ENCODE measurements at places on chromosomes 7 and 10. TPM values are rescaled to one million over a fixed set of nuclear protein-coding genes. Genes with fewer than 3 reads are reported as not detected.

The PHYH gene
- total RNA-seq: 47.9 TPM

The PNLIPRP1 gene
- total RNA-seq: not detected

- no peak for DNase-seq
Observed at GRCh38 chr10:21702633-21703111, 168.6 kb downstream of the MLLT10 start.

DNA sequence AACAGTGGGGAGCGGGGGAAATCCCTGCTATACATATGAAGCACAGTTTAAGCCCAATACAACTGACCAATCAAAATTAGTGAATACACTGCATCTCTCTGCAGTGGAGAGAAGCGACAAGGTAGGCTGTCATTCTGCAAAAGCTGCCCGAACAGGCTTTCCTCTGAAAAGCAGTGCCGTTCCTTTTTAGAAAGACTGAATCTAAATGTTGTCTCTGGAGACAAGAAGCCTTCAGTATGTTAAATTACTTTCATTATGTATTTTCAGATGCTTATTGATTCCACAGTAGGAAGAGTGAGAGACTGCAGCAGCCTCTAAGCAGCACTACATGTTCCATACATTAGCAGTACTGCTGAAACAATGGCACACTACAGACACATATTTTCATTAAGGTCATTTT, at the start of gene GPR22:
GPR22 (plus strand) TSS at position 129 of the 400 bp plus-strand sequence. CDS start 4,004 bp downstream, outside the sequence.
- DNase-seq: no peak

- no peak for DNase-seq
Observed at GRCh38 chr7:105210721-105211205, 178.0 kb downstream of the SRPK2 start.

DNA sequence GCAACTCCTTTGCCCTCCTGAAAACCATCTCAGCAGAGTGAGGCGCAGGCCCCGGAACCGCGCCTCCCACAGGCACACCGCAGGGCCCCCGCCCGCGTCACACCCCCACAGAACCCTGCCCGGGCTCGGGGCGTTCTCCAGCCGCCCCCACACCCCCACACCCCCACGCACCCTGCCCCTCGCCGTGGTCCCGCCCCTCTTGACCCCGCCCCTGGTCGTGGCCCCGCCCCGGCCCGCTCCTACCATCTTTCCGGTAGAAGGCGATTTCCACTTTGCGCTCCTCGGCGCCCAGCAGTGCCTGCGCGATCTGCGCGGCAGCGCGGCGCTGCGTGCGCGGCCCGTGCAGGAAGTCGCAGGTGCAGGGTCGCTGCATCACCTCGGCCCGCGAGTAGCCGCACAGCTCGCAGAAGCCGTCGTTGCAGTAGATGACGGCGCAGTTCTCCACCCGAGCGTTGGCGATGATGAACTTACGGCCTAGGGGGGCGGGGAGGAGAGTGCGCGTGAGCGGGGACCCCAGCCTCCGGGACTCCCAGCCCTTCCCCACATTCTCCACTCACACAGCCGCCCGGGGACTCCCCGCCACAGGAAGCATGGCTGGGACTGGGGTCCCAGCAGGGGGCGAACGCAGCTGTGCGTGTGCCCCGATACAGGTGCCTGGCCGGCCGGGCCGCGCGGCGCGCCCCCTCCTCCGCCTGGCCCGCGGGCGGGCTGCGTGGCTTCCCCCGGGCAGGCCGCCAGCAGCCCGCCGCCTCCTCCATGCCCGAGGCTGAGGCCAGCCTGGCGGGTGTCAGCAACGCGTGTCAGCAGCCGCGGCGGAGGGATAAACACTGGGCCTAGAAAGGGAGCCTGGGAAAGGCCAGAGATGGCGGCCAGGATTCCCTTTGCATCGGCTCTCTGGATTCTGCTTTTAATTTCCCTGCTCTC, 3.4 kb downstream of the KCNH2 start:
- DNase-seq: no peak

DNA sequence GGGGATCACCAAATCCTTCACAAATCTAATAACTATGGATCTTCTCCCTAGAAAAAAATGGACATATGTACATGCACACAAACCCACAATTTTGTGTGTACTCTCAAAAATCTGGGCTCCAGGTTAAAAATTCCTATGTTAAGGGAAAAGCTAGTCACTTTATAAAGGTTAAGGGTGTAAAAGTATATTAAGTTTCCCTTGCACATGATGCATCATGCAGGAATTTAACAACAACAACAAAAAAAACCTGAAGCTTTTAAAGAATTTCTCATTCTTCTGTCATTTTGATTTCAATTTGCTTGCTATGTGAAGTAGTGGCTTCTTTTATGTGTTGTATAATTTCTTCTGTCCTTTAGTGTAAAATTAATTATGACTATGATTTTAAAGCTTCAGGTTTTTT, 123.7 kb downstream of the CNOT4 start:
- DNase-seq: no peak

GRCh38 chr10:117503244-117504205, 39.0 kb upstream of the EMX2 start:
- no peak for DNase-seq

- DNase-seq: no peak
Observed at GRCh38 chr7:157028199-157028903, 17.9 kb upstream of the MNX1 start.

GRCh38 chr7:27248911-27249723, 6.5 kb downstream of the EVX1 start:
- no peak for DNase-seq

- no peak for DNase-seq
Observed at GRCh38 chr7:1883031-1883761, 213.1 kb downstream of the ELFN1 start.

DNA sequence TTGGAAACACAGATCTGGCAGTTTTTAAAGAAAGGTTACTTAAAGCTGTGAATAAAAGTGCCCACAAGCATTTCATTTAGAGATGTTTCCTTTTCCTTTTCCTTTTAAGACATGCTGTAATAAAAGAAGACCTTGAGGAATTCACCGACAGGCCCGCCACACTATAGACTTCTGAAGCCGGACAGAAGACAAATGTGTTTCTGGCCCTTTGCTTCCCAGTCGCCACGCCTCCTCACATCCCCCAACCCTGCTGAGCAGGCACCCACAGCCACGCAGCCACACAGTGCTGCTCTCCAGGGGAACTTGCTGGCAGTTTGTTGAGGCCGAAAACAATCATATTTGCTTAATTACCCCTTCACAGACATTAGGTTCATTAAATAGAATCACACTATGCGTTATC, 83.4 kb downstream of the SLC25A13 start:
- DNase-seq: no peak

GRCh38 chr7:152435384-152436110, at the start of gene KMT2C:
Gene KMT2C (minus strand): TSS chr7:152436003. CDS start chr7:152435786, 217 bp downstream.
- DNase-seq: no peak

GRCh38 chr7:22301790-22302189, 55.2 kb downstream of the RAPGEF5 start:
- DNase-seq: no peak

- no peak for DNase-seq
Observed at GRCh38 chr7:2657920-2658671, 26.3 kb downstream of the TTYH3 start.

DNA sequence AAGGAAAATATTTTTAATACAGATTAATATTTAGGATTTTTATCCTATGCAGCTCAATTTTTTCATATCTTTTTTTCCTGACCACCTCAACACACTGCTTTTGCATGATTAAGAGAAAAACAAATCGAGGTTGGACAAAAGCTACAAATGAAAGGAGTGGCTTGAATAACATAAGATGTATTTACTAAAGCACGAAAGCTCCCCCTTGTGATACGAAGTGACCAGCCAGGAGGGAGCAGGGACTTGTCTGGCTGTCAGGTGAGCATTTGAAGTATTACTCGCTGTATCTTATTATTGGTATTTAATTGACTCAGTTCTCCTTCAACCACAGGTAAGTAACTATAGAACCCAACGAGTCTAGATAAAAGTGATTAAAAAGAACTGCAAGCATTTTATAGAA, 265.2 kb upstream of the PHF14 start:
- DNase-seq: peak; percentile 4

DNA sequence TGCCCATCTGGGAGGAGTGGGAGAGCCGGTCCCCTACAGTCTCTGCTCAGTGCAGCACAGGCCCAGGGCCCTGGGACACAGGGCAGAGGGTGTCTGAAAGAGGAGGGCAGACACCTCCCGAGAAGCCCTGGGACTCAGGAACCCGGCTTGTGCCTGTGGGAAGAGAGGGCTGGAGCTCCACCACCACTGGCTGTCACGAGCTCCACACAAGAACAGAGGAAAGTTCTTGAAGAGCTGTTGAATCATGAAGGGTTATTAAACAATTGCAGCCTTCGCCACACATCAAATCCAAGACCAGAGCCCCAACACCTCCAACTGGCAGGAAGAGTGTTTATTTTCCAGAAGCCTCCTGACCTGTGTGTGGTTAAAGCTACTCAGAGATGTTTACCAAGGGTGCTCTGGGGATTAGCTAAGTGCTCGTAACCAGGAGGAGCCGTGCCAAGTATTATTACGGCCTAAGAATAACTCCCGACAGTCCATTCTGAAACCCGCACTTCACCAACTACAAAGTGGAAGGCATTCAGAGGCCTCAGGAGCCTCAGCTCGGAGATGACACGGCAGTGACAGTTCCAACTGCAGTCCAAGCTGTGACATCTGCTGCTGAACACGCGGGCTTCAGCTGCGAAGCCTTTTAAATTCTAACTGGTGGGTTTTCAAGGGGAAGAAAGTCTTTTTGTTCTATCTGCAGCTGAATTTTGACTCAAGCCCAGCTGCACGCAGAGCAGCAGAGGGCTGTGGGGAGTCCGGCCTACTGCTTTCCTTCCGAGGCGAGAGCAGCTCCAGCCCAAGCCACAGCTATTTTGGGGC, 75.1 kb downstream of the MAD1L1 start:
- DNase-seq: no peak

DNA sequence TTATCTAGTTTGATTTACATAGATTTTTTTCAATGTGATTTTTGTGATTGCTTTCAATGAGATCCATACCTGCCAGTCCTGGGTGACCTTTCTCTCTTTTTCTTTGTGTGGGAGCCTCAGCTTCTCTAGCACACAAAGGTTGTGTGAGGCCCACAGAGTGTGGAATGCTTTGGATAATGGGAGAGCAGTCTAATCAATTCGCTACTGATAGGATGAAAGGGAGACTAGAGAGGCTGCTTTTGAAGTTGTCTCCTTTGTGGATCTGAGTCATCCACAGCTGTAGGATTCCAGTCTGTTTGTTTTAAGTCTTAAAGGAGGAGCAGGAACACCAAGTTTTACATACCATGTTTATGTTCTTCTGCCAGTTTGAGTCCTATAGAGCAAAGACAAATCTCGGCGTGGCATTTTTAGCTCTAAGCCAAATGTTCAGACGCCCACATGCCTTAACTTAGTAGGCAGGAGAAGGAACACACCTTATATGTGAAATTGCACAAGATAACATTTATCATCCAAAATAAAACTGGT, 330.0 kb downstream of the ARL4A start:
- DNase-seq: peak; percentile 100

DNA sequence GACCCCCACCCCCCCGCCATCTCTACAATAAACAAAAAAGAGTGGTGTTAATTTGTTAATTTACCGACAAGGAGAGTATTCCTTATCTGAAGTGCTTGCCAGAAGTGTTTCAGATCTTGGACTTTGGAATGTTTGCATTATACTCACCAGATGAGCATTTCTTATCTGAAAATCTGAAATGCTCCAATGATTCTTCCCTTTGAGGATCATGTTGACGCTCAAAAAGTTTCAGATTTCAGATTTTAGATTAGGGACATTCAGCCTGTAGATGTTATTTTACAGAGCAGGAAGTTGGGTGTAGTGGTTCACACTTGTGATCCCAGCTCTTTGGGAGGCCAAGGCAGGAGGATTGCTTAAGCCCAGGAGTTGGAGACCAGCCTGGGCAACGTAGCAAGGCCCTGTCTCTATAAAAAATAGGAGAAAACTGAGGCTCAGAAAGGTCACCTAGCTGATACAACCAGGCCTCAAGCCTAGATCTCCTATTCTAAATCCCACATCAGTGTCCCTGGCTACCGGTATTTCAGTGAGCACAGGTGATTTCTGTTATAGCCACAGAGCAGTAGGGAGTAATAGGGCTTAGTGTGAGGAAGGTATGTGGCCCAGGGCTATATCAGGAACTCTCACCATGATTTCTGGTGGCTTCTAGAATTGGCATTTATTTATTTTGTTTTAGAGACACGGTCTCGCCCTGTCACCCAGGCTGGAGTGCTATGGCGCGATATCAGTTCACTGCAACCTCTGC, 35.4 kb downstream of the TMEM120A start:
- DNase-seq: peak; percentile 80

DNA sequence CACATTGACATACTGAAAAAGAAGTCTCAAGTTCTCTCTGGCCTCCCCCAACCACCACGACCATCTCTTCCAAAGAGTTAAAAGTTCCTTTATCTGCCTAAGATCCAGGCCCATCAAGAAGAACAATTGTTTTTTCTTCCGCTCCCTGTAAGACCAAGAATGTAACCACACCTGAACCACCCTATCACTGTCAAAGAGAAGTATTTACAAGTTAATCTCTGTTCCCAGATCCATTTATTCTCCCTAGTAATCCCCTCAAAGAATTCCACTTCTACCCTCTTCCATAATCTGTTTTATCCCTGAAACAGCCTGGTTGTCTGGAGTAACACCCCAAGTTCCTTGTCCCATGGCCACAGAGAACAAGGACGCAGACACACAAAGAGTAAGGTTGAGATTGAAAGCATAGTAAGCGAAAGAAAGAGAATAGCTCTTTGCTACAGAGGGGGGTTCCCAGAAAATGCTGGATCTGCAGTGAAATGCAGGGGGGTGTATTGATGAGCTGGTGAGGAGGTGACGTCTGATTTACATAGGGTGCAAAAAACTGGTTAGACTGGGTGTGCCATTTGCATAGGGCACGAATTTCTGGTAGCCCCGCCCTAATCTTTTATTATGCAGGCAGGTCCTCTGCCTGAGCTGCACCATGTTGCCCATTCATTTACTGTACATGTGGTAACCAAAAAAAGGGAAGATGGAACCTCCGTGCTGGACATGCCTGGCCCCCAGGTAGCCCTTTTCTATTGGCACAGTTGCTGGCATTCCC, 122.0 kb downstream of the SKIDA1 start:
- no peak for DNase-seq

- DNase-seq: no peak
Observed at GRCh38 chr10:49398000-49398861, 2.3 kb upstream of the DRGX start.

Data from HepG2 (cell line).